AG08395 (cell line): ENCODE measurements at places on chromosomes 7 and 10.
A peak's percentile ranks its signal among the peaks of the same experiment; 100 is the strongest.

GRCh38 chr7:73330772-73331171 lies 2.8 kb downstream of the FKBP6 start:
- no peak for DNase-seq

DNA sequence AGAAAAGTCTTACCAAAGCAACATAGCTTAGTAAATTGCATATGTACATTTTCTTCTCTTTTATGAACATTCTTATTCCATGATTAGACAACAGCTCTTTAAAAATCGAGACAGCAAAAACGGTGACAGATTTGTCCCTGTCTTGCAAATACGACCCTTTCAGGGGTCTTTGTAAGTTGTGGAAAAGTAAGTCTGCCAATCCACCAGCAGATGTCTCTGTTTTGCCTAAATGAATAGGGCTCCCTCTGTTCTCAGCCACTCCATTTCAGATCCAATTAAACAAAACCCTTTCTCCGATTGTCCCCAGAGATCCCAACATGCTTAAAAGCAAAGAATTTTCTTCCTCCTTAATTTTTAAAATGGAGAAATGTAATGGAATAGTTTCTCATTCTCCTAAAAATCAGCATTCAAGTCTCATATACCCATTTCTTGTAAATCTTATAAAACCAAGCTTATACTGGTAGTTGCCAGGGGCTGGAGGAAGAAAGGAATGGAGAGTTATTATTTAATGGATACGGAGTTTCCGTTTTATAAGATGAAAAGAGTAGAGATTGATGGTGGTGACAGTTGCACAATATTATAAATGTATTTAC lies 61.0 kb upstream of the NFE2L3 start:
- DNase-seq = peak; percentile 73

DNA sequence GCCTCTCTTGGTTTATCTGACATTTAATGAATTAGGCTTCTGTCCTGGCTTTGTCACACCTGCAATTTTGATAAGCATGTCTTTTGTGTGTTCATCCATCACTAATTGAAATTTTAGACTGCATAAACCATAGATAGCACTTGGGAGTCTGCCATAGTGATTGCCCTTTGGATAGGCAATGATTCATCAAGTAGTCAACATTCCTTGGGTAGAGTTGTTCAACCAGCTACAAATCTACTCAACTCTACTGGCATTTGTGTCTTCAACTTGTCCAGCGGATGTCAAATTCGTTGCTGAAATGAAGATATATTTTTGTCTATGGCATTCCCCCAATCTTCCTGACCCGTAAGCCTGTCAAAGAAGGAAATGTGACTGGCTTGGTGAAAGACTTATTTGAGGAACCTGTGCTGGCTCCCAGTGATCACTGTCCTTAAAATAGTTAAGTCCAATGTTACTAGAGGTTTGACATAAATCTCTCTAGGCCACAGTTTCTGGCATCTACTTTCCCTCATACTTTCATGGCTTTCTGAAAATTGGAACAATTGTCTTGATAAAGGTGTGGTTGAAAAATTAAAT lies 33.7 kb upstream of the CREB5 start:
- DNase-seq = no peak

GRCh38 chr7:51792796-51793195 lies 476.2 kb upstream of the COBL start:
- DNase-seq = no peak

GRCh38 chr10:43953672-43954071 lies 305.0 kb upstream of the ZNF32 start:
- no peak for DNase-seq

- DNase-seq = no peak
These were observed 13.1 kb upstream of the TMEM213 start for GRCh38 chr7:138784692-138785091.

DNA sequence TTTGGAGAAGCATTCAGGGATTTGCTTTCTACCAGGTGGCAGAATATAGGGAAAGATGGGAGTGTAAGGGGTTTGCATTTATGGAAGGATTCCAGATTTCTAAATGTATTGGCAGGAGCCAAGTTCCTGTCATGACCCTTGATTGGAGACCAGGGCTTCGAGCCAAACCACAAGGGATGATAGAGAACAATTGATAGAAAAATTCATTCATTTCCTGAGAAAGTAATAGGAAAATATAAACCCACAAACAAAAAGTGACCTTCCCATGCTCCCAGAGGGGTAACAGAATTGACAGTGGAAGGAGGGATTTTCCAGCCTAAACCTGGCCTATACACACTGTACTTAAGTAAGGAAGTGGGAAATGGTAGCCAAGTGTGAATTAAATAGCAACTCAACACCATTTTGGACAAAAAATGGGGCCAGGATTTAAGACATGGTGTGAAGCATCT lies 22.4 kb upstream of the IFIT2 start:
- DNase-seq = no peak

DNA sequence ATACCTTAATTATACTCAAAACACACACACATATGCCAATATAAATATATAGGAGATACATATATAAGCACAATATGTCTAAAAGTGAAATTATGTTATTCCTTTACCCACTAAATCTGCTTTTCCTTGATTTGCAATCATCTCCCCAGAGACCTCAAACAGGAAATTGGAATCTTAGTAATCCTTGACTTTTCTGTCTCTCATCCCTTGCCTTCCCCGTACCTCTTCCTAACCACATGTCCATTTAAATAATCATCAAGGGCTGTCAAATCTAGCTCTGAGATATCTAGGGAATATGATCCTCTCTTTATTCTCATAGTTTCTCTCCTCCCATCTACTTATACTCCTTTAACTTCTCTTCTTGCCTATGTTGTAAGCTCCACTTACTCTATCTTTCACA lies 336.6 kb downstream of the HGF start:
- DNase-seq = no peak

- no peak for DNase-seq
These were observed 64.5 kb downstream of the CYCS start for GRCh38 chr7:25060487-25061055.

GRCh38 chr10:73889014-73889413 lies 14.7 kb upstream of the CAMK2G start:
- DNase-seq = peak; percentile 81

DNA sequence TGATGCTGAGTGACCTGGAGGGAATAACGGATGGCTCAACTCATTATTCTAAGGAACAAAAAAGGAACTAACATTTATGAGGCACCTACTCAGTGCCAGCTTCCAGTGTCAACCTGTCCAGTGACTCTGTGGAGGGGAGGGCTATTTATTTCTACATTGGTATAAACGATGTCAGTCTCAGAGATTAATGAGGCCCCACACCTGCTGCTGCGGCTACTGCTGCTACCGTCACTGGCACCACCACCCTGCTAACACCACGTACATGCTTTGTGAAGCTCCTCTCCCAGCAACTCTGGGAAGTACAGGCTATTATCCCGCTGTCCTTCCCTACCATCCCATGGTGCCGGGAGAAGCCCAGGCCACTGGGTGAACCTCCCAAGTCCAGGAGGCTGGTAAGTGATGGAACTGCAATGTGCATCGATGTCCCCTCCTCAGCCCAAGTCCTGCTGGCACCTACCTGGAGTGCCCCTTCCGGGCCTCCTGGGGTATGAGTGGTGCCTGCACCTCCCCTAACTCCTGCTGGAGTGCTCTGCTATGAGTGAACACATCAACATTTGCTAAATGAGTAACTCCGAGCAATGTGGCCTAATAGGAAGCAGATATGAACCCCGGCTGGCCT lies 101.5 kb downstream of the ARHGAP22 start:
- no peak for DNase-seq

DNA sequence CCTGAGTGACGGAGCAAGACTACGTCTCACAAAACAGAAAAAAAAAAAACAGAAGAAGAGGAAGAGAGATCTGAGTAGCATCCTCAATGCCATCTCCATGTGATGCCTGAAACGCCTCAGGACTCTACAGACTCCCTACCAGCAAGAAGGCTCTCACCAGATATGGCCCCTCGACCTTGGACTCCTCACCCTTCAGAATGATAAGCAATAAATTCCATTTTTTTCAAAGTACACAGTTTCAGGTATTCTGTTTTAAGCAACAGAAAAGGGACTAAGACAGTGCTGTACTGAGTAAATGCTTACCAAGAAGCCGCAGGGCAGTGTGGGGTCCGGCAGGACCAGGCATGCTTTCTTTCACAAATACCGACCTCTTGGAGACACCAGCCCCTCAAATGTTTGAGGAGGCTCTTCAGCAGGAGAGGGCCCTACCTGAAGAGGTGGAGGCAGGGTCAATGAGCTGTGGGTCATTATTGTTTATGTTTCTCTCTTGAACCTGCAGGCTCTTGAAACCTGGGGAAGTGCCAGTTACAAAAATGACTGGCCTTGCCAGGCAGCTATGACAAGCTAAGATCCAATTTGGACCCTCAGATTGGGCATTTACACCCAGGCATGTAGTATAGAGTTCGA lies 204.1 kb upstream of the LYZL1 start:
- DNase-seq = no peak

- DNase-seq = no peak
These were observed 219.7 kb downstream of the MTERF1 start for GRCh38 chr7:91660734-91661356.

- DNase-seq = no peak
These were observed 2.8 kb downstream of the GIMAP8 start for GRCh38 chr7:150453181-150453580.

- peak; percentile 61 for DNase-seq
These were observed 384 bp downstream of the DCLRE1C start for GRCh38 chr10:14953424-14954000.

- no peak for DNase-seq
These were observed 161.6 kb downstream of the BAMBI start for GRCh38 chr10:28838908-28839307.

DNA sequence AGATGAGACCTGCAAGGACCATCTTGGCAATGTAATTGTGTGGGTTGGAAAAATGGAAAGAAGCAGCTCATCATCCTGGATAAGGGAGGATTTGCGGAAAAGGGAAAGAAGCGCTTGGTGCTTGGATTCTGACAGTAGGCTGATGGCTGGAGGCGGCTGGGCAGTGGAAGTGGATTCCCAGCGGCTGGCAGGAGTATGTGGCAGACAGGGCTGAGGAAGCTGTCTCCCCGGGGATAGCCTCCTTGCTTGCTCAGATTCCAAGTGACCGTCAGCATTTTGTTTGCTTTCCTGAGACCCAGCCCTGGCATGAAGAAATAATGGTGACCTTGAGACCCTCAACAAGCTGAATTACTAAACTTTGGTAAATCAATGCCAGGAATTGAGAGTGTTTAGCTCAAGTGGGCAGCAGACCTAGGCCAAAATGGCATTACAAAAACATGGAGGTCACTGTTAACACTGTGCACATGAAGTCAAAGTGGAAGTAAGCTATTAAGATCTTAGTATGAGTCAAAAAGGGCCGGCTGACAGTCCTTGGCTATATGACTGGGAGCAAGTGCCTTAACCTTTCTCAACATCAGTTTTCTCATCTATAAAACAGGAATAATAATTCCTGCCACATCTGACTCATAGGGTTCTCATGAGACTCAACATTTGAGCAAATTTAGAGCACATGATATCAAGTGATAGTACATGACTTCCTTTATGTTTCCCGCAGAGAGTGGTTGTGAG lies 21.3 kb downstream of the SLC25A28 start:
- DNase-seq = no peak
